ENCODE measurements at places on chromosomes 5 and 9.

- DNase-seq, result no peak
These were observed 267.5 kb downstream of the ZSWIM6 start for GRCh38 chr5:61599370-61600122.

GRCh38 chr9:98075332-98075805 is 18.8 kb downstream of the NANS start:
- DNase-seq, result no peak

DNA sequence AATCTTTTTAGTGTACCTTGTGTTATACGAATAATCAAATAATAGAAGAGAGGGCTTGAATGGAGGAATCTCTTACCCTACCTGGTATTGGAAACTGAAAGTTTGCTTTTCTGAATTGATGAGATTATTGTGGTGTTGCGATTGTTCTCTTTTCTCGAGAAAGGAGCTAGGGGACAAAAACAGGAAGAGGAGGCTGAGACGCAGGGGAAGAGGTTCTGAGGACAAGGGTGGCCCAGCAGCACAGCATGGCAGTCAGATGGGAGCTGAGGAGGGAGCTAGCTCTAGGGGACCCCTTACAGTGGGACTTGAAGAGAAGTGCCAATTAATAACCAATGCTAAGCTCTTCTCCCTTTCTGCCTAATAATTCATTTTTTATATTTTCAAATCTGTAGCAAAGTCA is 183.3 kb upstream of the DMAC1 start:
- DNase-seq, result no peak

GRCh38 chr5:114310666-114311065 is 51.2 kb upstream of the KCNN2 start:
- no peak for DNase-seq

- DNase-seq, result no peak
These were observed 21.1 kb upstream of the EXOC3 start for GRCh38 chr5:421901-422300.

DNA sequence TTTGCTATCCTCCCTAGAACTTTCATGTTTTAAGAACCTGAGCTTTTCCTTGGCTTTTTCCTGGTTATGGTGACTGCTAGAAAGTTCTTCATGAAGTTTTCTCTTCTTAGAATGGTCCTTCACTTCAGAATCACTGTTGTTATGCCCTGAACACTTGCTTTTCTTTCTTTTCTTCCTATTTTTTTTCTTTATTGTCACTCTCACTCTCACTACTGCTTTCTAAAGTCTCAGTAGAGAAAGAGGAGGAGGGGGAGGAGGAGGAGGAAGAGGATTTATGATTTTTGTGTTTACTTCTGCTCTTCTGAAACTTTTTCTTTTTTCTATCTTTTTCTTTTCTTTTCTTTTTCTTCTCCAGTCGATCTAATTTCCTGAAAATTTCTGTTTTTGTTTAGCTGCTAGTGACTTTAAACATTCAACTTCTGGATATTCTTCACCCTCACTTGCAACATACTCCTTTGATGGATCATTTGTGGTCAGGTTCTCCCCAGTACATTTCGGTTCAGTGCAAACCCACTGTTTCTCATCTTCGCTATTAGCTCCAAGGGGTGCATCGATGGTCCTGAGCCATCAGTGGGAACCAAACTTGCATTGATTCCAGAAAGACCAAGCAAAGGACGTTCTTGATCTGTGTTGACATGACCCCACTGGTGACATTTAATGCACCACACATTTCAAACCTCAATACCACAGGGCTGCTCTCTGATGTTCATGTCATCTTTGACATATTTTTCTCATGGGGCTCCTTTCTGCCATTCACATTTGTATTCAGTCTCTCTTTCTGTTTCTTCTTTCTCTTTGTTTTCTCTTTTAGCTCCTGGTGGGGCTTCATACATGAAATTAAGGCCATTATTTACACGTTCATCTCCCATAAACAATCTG is 81.6 kb upstream of the HAND1 start:
- DNase-seq, result no peak

DNA sequence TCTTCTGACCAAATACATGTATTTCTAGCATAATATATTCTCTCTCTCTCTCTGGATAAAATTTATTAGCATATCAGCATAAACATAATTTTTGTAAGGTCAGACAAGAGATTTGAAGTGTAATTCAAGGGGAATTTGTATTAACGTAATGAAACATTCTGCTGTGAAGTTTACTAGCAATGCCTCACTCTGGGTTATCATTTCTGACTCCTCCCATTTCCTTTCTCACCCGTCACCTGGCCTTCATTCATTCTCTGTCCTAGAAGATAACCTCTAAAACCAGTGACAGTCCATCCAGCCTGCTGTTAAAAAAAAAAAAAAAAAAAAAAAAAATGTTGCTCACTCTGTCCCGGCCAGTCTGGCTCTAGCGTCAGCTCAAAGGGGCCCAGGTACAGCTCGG is 27.1 kb downstream of the GRAMD2B start:
- no peak for DNase-seq

DNA sequence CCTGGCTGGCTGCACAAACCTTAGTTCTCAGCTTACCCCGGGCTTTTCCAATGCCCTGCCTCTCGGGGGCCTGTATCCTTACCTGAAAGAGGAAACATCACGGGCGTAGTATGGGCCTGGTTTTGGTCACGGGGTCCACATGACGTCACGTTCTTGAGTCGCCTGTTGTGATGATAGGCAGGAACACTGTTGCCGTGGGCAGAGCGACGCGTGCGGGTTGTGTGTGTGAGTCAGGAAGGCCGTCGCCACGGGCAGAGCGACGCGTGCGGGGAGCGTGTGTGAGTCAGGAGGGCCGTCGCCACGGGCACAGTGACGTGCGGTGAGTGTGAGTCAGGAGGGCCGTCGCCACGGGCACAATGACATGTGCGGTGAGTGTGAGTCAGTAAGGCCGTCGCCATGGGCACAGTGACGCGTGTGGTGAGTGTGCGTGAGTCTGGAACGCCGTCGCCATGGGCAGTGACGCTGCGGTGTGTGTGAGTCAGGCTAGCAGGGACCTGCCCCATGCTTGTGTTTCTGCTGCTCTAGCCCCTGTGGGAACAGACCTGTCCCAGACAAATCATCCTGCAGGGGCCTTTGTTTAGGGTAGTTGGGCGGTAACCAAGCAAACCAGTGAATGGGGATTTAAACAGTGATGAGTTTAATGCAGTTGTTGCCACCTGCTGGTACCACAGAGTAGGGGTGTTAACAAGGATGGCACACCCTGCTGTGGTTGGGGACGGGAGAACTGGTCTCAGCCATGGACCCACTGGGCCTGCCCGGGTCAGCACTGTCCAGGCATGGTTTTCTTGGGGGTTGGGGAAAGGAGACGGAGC is 19.8 kb downstream of the TRIP13 start:
- peak; percentile 36 for DNase-seq

DNA sequence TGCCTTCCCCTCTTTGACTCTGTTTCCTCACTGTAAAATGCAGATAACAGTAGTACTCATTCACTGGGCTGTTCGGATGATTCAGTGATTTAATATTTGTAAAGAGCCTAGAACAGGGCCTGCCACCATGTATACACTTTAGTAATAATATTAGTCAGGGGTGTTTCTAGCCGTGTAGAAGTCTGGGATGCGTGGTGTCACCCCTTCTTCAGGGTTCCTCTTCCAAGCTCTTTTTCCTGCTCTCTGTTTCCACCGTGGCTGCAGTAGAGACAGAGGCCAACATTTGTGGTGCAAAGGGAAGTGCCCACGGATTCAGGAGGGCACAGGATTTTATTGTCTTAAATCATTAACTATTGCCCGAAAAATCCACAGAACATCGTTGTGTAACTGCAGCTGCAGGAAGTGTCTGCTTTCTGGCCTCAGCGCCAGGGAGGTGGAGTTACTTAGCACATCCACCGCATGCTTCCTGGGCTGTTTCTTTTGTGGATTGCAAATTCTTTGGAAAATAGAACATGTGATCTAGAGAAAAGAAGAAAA is 61.7 kb downstream of the TRIO start:
- DNase-seq, result no peak

- DNase-seq, result no peak
These were observed 1609.2 kb upstream of the ACO1 start for GRCh38 chr9:30775236-30775635.

DNA sequence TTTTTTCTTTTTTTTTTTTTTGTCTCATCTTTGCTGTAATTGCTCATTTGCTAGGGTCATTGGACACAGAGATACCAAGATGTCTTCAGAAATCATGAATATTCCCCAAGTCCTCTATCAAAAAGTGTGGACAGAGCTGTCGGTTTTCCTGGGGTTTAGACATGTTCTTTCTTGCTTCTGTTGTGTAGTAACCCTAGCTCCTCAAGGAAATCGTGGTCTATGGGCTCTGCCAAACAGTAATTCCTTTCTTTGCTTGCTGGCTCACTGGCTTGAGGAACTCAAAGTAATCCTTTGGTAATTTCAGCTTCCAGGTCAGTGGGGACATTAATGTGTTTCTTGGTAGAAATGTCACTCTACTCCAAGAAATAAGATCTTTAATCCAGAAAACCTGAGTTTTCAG is 101.7 kb downstream of the TMC1 start:
- DNase-seq, result no peak

GRCh38 chr5:154273028-154273617 is 82.6 kb downstream of the GALNT10 start:
- DNase-seq, result no peak

GRCh38 chr9:83012922-83013838 is 49.8 kb downstream of the RASEF start:
- no peak for DNase-seq

- no peak for DNase-seq
These were observed 6.9 kb downstream of the NR4A3 start for GRCh38 chr9:99828417-99829176.

GRCh38 chr9:98445576-98445975 is 190.1 kb upstream of the TBC1D2 start:
- DNase-seq, result no peak

- DNase-seq, result no peak
These were observed 7.9 kb downstream of the PDE6A start for GRCh38 chr5:149936700-149937091.

GRCh38 chr9:131480258-131480657 is 22.5 kb upstream of the POMT1 start:
- no peak for DNase-seq

GRCh38 chr9:95082401-95083084 is 235.0 kb downstream of the FANCC start:
- no peak for DNase-seq

DNA sequence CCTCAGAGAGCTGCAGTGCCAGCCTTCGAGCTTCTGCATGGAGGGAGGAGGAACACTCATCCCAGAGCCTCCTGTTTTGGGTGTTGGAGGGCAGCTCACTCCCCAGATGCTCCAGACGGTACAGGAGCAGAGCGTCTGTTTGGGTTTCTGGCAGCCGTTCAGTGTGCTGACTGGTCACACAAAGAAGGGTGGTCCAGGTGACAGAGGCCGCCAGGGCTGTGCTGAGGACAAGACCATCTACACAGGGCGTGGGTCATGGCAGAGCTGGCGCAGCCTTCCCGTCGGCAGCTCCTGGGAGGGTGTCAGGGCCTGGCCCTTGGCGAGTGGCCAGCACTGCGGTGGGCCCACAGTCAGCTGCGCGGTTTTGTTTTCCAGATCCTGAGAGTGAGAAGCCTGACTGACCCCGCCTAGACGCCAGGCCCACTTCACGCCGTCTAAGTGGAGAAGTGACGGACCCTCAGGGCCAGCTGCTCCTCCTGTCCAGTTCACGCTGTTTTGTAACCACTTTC is 131.4 kb upstream of the FAM120A start:
- no peak for DNase-seq

DNA sequence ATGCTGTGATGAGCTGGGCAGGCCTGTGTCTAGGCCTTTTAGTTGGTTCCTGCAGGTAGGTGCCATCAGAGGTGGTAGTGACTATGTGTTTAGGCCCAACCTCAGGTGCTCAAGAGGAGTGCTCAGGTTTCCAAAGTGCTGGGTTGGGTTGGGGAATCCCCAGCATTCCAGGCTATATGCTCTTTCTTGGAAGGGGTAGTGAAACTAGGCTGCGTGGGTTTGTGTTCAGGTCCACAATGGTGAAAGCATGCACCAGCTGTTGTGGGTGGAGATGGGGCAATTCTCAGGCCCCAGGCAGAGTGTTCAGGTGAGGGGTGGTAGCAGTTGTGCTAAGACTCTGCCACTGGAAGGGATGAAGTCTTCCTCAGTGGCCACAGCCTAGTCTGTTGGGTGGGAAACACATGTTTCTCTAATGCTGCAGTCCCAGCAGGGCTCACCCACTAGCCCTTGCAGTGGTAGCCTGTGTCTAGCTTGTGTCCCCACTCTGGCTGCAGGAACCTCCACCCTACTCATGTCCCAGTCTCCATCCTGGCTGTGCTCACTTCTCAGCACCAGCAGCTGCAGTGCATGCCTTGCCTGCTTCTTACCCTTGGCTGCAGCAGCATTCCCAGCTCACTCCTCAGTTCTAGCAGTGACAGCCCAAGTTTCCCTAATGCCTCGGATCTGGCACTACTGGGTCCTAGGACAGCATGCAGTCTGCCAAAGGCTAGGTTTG is 78.9 kb downstream of the FAM170A start:
- DNase-seq, result no peak

- DNase-seq, result no peak
These were observed 11.4 kb downstream of the ADGRV1 start for GRCh38 chr5:90570034-90570433.

DNA sequence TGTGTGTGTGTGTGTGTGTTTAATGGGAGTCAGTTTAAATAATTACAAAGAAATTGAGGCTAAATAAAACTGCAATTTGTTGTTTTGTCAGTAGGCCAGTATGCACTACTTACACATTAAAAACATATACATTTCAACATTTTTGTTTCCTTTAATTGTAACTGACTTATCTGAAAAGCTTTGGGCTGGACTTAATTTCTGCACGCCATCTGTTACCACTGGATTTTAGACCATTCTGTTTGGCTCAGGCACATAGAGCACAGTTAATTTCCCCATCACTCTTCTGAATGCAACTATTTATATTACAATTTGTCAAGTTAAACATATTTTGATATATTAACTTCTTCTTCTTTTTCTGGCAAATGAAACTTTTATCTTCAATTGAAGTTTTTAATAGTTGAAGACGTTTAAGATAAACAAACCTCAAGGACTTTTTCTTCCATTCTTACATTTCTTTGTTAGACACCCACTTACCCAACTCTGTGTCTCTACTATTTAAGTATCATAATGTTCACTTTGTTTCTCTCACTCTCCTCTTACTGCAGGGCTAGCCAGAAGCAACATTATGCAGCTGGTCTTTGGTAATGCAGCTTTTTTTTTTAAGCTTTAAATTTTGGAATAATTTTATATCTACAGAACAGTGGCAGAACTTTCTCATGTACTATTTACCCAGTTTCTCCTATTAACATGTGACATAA is 253.4 kb upstream of the ANKH start:
- DNase-seq, result no peak
